ENCODE measurements at places on chromosomes 13 and 19.

DNA sequence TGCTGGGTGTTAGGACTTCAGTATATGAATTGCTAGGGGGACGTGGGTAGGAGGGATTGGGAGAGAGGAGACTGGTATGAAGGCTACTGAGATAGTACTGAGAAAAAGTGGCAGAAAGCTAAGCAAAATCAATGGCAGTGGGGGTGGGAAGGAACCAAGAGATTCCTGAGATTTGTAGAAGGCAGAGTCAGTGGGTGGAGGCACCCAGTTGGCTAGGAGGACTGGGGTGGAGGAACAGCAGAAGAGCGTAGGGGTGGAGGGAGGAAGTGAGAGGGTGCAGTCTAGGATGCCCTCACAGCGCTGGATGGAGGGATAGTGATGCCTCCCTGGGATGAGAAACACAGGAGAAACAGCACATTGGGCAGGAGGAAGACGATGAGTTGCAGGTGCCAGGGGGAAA lies 5.6 kb upstream of the MEDAG start:
- no peak for DNase-seq

- no peak for DNase-seq
These were observed 13.7 kb downstream of the PTH2 start for GRCh38 chr19:49409441-49410029.

- no peak for DNase-seq
These were observed 412.1 kb downstream of the KLF12 start for GRCh38 chr13:73722120-73722519.

DNA sequence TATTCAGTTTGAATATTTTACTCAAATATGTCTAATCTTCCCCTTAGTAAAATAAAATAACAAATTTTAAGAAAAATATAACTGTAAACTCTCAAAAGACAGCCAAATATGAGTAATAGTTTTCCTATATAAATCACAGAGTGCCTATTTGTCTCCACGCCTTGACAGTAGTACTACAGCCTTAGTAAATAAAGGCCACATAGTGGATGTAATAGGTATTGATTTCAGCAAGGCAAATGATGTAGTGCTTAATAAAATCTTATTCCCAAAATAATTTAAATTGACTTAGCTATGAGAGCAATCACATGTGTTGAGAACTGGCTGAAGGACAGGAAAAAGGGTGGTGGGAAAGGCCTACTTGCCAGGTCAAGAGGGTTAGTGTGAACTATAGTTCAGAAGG lies 747.2 kb downstream of the OLFM4 start:
- DNase-seq: no peak

GRCh38 chr13:77356155-77356554 lies 29.3 kb upstream of the MYCBP2 start:
- no peak for DNase-seq

DNA sequence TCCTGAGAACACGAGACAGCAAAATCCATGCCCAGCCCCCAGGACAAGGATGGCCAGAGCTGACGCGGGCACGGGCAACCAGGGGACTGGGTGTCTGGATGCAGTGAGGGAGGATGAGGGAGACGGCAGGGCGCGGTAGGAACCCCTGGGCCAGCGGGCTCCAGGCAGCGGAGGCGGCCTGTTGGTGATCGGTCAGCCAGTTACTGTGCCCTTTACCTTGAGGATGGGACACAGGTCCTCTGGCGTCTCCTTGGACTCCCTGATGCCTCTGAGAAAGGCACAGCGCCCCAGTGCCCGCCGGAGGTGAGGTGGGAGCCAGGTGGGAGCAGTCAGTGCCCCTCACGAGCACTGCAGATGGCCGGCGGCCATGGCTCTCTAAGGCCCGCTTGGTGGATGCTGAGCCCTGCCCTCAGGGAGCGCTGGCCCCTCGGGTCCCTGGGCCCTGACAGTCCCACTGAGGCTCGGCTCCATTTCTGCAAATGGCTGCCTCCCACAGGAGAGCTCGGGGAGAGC lies 31.2 kb downstream of the C13orf46 start:
- no peak for DNase-seq

GRCh38 chr13:97005625-97006262 lies 11.5 kb upstream of the OXGR1 start:
- no peak for DNase-seq

- DNase-seq: no peak
These were observed 70.7 kb downstream of the SPACA7 start for GRCh38 chr13:112446867-112447266.

DNA sequence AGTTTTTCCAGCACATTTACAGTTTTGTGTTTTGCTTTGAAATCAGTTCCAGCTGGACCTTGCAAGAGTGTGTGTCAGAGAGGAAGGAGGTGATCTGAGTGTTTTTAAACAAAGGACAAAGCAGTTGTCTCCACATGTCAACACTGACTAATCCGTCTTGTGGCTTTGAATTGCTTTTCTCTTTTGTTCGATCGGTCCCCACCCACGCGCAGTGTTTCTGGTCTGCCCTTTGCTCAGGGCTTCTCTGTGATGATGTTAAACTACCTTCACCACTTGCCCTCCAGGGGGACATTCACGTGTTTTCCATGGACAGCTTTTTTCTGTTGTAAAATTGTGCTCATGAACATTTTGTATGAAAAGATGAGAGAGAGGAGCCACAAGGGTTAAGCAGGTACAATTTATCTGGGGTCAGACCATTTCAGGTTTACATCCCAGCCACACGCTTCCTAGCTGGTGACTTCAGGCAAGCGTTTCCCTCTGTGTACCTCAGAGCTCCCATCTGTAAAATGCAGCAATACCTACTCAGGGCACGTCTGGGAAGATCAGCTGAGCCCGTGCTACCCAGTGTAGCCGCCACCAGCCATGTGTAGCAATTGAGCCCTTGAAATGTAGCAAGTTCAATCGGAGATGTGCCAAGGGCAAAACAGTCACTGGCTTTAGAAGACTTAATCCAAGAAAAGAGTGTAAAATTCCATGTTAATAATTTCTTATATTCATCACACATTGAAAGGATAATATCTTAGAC lies 13.5 kb upstream of the PLA2G4C start:
- no peak for DNase-seq

- no peak for DNase-seq
These were observed 289.8 kb downstream of the MTUS2 start for GRCh38 chr13:29109987-29110386.

GRCh38 chr19:42253245-42254088 lies 1.5 kb downstream of the ERF start:
- DNase-seq: peak; percentile 44

GRCh38 chr13:25253702-25254101 lies 33.6 kb downstream of the MTMR6 start:
- DNase-seq: no peak

Measured in anterior cingulate cortex (tissue), 58 donors.